ENCODE measurements at places on chromosomes 12 and 14.

- no peak for DNase-seq
Observed at GRCh38 chr12:116244001-116244400, 33.5 kb downstream of the MED13L start.

- DNase-seq, result no peak
Observed at GRCh38 chr12:3604286-3604685, 113.3 kb downstream of the PRMT8 start.

DNA sequence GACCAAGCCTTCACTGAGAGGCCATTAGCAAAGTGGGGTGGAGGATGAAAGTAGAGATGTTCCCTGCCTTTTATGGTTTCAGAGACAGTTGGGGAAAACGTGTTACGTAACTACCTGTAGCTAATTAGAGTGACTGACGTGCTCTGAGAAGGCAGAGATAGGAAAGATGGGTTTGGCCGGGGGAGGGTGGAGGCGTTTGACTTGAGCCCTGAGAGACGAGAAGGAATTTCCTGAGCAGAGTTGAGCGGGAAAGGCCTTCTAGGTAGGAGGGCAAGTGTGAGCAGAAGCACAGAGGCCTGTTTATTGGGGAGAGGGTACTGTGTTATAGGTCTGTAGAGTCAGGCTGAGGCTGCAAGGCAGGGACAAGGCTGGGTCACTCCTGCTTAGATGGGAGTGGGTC lies 8.6 kb downstream of the TUNAR start:
- no peak for DNase-seq

DNA sequence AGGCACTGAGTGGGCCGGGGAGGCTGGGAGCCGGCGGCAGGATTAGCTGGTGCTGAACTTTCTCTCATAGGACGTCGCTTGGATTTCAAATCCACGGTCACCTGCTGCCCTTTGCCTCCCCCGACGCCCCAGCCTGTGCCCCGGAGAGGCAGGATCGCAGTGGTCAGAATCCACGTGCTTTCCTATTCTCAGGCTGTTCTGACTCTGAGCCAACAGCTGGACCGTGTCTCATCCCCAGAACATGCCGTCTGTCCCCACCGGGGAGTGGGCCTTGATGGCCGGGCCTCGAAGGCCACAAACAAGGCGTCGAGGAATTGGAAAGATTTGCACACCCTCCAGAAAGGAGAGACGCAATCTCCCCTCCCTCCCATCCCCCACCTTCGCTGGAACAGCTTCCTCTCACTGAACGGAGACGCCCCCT lies 18.5 kb upstream of the MLXIP start:
- no peak for DNase-seq

- no peak for DNase-seq
Observed at GRCh38 chr12:84825149-84825548, 87.5 kb downstream of the SLC6A15 start.

DNA sequence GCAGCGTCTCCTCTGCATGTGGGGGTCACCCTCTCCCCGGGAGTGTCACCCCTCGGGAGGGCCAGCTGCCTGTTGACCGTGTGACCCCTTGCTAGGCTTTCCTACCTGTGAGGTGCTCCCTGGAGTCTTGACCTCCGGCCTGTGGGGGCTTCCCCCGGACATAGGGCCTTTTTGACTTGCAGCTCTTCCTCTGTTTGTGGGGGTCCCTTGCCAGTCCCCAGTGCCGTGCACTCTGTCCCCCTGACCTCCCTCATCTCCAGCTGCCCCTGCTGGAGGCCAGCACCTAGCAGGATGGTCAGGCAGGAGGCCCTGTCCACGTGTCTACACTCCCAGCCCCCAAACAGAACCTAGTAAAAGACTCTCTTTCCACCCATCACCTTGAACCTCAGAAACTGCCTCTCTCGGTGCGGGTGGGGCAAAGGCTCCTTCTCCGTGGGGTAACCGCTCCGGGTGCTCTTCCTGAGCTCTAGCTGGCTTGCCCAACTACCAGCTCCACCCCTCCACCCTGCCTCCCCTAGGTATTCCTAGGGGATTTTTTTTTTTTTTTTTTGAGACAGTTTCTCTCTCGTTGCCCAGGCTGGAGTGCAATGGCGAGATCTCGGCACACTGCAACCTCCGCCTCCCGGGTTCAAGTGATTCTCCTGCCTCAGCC lies 810 bp downstream of the AACS start:
- DNase-seq, result no peak

DNA sequence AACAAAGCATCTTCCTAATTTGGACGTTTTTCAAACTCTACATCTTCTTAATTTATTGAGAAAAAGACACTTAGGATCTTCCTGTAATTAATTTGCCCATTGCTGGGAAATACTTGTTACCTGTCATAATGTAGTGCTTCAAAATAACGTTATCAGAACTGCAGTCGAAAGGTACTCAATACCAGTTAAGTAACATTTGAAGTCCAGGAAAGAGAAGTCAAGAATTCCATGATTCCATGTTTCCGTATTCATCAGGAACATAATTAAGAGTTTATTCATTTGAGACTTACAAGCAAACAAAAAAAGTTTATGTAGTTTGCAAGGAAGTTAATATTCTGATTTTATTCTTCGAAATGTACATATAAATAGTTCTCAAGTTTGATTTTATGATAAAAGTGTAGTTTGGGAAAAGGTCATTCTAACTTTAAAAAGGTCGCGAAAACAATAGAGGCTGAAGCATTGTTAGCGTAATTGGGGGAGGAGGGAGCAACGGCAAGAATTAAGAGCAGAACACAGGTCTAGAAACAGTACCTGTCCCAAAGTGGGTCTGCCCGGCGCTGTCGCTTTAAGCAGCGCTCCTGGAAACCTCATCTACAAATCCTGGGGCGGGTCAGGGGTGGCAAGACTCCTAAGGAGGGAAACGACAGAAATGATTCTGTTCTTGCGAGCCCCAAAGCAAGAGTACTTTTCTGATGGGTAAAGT lies 1.2 kb upstream of the KCNMB4 start:
- DNase-seq, result no peak

GRCh38 chr14:75032939-75033338 lies 18.3 kb downstream of the MLH3 start:
- no peak for DNase-seq

DNA sequence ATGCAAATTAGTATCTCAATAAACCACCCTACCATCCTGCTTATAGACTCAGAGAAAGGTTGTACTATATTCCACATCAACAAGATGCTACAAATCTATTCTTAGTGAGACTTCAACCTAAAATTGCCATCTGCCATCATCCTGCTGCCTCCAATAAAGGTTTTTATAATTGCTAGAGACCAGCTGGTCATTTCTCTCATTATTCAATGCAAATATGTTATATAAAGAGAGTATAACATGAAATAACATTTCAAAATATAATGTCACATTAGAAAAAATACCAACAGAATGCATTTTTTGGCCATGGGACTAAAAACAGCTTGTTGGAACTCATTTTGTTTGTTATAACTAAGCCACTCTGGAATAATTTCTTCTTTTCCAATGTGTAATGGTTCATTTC lies 247.3 kb downstream of the LRIG3 start:
- no peak for DNase-seq

DNA sequence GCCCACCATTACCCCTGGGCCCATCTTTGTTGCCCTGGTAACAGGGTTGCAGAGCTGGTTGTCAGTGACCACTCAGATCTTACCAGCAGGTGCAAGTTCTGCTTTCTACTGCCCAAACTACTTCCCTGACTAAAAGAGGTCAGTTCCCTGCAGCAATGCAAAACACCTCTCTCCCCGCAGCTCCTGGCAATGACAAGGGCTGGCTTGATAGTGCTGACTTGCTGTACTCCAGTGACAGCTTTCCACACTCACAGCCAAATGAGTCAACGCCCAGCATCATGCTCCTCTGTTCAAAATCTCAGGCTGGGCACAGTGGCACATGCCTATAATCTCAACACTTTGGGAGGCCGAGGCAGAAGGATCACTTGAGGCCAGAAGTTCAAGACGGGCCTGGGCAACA lies 90.6 kb downstream of the CIT start:
- DNase-seq, result no peak

DNA sequence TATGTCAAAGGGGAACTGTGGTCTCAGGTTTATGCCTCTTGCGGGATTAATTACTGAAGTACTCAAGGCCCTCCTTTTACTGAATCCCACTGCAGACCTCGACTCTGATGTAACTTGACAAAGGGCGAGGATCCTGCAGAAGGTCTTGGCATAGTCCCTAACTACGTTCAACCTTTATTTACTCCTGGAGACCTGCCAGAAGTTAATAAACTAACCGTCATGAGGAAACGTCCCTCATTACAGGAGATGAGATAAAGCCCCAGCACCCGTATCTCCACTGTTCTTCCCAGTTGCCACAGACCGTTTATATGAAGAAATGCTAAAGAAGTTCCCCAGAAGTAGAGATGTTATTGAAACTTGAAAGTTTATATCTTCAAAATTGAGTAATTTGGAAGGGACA lies 190.9 kb downstream of the ETV6 start:
- DNase-seq, result no peak

GRCh38 chr14:50060871-50061663 lies 55.3 kb downstream of the VCPKMT start:
- DNase-seq, result no peak

GRCh38 chr12:30970559-30971197 lies 44.1 kb downstream of the TSPAN11 start:
- DNase-seq, result no peak
